Effector CD4-positive, alpha-beta T cell (primary cell): ENCODE measurements at places on chromosomes 11 and 22.

- DNase-seq = no peak
Observed at GRCh38 chr11:103077554-103077953, 14.4 kb downstream of the DCUN1D5 start.

DNA sequence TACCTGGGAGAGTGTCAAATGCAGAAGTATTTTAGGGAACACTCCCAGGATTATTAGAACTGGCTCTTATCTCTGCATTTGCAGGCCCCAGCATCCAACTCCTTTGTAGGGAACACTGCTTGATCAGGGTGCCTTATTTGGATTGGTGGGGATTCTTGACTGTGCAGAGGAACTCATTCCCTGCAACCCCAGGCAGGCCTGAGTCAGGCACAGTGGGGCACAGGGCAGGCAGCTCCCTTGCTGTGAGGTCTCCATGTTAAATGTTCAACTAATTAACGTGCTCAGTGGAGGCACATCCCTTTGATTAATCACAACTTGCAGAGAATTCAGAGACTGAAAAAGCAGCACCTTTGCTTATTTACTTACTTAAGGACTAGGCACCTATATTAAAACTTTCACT lies 102.3 kb upstream of the TENM4 start:
- no peak for DNase-seq

- DNase-seq = no peak
Observed at GRCh38 chr22:44721213-44721612, 19.2 kb downstream of the PRR5 start.

- DNase-seq = no peak
Observed at GRCh38 chr11:72621008-72621610, 53.1 kb downstream of the PDE2A start.

- no peak for DNase-seq
Observed at GRCh38 chr11:103420593-103420992, 311.4 kb downstream of the DYNC2H1 start.

GRCh38 chr11:45858751-45859398 lies 11.6 kb downstream of the CRY2 start:
- DNase-seq = no peak

- no peak for DNase-seq
Observed at GRCh38 chr11:29022676-29023075, 914.5 kb downstream of the METTL15 start.

- no peak for DNase-seq
Observed at GRCh38 chr11:70532066-70532440, 133.7 kb downstream of the CTTN start.

DNA sequence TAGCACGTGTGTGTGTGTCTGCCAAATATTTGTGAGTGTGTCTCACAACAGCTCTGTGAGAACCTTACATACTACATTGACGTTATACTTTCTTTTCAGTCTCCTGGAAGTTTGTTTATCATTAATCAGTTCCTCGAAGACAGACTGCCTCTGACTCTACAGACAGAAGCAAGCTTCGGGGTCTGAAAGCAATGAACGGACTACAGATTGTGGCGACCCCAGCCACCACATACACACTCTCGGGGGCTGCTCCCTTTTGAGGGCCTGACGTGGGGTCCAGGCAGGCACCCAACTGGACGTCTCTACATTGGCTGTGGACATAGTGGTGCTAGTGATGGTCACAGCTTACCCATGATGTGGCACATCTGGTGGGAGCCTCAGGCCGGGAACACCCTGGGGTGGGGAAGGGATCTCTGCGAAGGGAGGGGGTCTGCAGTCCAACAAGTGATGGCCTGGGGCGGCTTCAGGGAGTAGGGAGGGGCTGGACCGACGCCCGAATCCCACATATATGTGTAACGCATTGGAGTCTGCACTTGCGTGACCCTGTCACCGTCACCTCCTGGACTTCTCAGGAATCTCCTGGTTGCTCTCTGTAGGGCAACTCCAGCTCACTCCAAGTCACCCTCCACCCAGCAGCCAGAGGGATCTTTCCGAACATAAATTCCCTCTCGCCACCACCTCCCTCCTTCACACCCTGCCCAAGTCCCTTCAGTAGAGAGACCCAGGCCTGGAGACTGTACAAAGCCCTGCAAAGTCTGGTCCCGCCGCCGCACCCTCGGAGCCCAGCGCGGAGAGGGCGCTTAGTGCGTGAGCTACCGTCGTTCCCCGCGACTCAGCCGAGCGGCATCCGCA lies 30.4 kb upstream of the TRIM29 start:
- DNase-seq = no peak

GRCh38 chr11:122322329-122322728 lies 206.3 kb upstream of the BLID start:
- no peak for DNase-seq

DNA sequence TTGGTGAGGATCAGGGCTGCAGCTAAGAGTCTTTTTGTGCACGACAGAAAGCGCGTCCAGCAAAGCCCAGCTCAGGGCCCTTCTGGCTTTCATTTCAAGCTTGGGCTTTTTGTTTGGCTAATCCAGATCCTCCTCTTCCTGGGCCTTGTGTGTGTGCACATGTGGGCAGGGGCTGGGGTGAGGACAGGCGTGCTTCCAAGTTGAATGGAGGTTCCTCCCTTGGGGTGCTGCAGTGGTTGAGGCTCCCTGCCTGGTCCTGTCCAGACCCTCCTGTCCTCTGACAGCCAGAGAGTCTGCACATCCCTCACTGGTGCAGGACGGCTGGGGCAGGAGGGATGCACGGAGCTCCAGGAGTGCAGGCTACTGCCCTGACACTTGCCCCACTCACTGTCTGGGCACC lies 62.0 kb upstream of the NECTIN1 start:
- no peak for DNase-seq

GRCh38 chr22:37126383-37126782 lies 16.9 kb upstream of the TMPRSS6 start:
- no peak for DNase-seq

GRCh38 chr11:37107831-37108230 lies 509.8 kb upstream of the RAG2 start:
- DNase-seq = no peak

- DNase-seq = peak; percentile 27
Observed at GRCh38 chr11:59283825-59284772, 71.4 kb upstream of the MPEG1 start.

DNA sequence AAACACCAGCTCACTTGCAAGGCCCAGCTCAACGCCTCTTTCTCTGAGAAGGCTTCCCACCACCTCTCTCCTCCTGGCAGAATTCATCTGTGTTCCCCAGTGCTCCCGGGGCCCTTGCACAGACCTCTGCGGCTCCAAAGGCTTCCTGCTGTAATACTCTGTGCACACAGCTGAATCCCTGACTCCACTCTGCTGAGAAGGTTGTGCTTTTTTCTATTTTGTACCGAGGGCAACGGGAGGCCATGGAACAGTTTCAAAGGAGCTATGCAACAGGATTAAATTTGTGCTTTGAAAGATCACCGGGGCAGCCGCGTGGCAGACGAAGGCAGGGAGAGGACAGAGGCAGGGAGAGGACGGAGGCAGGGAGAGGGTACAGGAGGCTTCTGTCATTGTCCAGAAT lies 49.2 kb upstream of the SYT7 start:
- no peak for DNase-seq

DNA sequence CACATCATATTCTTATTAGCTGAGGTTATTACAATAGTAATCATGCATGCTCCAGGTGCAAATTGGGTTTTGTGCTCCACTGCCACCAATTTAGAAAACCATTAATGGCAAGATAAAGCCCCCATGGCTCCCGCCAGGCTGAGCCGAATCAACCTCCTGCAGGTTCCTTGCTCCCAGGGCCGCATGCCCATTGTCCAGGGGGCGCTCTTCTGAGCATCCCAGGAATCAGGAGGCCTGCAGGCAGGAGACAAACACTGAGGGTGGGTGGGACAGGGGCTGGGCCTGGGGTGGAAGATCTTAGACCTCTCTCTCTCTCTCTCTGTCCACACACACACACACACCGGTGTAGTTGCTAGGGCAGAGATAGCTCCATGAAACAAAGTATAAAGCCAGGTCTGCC lies 57.4 kb downstream of the BUD13 start:
- DNase-seq = no peak

DNA sequence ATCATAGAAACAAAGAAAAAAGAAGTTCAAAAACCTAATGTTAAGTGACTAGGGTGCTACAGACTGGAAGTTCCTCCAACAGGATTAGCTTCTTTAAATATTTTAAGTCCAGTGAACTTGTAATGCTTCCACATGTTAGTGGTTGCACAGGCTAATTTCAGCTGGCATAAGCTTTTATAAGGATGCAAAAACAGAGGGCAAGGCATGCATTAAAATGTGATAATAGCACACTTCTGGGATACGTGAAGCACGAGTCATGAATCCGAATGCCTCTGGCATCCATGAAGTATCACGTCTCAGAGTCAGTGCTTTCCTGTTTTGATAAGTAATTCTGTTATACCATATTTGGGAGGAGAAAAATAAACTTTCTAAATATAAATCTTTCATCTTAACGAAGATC lies 106.8 kb downstream of the DCDC1 start:
- DNase-seq = no peak

DNA sequence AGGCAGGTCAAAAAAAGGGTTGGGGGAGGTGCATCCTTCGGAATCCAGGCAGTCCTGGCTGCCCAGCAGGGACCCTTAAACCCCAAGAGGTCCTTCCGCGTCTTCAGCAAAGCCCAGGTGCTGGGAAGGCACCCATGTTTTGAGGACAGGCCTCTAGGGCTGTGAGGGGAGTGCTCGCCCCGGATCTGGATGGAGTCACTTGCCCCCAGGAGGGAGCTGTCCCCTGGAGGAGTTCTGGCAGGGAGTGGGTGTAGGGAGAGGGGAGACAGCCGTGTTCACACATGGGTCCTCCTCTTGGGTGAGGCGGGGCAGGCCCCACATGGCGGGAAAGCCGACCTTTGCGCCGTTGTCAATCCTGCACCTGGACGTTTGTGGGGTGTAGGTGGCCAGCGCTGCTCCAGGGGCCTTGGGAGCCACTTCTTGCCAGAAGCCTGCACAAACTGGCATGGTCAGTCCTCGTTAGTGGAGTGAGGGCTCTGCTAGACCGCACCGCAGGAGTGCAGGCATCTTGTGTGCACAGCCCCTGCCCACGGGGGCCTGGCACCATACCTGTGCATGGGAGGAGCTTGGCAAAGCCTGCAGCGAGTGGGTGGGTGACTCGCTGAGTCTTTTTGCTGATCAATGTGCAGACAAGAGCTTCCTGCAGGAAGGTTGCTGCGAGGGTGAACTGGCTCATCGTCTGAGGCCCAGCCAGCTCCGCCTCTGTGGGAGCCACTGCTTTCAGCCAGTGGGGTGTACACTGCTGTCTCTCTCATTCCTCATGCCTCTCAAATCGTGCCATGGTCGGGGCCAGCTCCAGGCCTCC lies 16.0 kb downstream of the PPIL2 start:
- DNase-seq = no peak

DNA sequence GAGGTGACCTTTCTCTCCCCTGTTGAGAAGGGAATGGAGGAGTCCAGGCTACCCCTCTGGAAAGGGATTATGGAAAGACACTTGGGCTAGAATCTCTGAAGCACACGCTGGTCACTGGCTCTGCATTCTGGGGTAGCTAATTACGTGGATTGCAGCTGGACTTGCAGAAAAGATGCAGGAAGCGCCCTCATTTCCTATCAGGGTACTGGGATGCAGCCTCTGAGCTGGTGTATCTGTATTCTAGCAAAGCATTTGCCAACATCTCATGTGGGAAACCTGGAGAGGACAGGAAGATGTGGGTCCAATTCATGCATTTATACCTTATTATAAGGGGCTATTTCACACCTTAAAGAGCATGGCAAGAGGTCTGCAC lies 44.3 kb downstream of the CD82 start:
- DNase-seq = no peak

DNA sequence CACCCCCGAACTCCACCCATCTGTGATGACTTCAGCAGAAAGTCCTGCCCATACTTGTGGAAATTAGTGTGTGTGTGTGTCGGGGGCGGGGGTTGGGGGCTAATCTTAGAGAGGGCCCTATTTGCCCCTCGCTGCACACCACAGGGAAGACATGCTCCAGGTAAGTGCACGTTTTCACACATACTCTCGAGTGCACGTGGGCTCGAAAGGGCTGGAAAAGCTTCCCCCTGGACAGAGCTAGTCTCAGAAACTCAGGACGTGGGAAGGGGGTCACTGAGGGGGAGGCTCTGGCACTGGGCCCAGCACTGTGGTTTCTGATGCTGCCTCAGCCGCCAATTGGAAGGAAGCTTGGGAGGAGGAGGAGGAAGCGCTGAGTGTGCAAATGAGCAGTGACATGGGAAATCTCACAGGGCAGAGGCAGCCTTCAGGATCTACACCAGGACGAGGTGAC lies 40.7 kb upstream of the CD82 start:
- no peak for DNase-seq

DNA sequence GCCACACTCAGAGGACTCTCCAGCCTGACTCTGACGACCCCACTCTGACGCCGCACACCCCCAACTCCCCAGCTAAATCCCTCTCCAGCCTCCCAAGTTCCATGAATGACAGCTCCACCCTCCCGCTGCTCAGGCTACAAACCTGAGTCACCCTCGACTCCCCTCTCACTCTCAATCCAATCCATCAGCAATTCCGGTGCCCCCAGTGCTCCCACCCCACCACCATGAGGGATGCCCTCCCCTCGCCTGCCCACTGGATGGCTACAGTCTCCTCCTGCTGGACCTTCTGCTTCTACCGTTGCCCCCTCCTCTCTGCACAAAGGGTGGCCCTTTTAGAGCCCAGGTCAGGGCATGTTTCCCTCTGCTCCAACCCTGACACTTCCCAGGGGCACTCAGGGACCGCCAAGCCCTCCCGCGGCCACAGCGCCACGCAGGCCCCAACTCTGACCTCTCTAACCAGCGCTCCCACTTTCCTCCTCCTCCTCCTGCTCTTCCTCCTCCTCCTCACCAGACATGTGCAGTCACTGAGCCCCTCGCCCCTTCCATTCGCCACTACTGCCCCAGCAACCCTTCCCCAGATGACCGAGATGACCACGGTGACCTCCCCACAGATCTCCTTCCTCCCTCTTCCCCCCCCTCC lies 69.5 kb upstream of the NUP50 start:
- no peak for DNase-seq

DNA sequence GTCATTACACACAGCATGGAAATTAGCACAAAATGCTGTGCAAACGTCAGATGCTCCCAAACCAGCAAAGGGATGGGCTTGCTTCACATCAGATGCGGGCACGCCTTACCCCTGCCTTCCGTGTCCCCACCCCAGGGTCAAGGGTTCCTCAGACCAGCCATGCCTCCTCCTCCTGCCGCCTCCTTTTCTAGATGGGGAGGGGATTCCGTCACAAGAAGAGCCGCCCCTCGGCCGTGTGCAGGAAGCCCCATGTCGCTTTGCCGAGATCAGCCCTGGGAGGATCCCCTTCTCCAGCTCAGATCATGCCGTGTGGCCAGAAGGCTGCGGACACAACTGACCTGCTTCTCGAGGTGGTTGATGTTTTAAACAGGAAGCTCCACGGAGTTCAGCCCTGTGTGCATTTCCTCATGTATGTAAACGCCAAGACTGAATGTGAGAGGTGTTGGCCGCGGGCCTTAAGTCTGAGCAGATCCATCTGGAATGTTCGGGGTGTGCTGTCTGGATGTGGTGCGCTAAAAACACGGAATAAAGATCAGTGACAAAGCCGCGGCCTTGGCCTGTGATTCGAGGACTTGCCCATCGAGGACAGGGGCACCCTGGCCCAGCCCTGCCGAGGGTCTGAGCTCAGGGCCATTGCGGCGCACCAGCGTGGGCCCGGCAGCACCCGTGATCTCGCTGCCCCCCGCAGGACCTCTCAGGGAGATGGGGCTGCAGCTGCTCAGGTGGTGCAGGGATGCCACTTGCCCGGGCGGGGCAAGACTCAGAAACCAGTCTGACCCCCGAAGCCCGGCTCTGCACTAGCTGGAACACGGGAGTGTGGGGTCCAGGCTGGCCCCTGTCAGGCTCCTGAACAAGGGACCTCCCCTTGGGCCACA lies 412.9 kb downstream of the TBC1D22A start:
- DNase-seq = no peak
